ENCODE measurements at places on chromosomes 7 and 10.

DNA sequence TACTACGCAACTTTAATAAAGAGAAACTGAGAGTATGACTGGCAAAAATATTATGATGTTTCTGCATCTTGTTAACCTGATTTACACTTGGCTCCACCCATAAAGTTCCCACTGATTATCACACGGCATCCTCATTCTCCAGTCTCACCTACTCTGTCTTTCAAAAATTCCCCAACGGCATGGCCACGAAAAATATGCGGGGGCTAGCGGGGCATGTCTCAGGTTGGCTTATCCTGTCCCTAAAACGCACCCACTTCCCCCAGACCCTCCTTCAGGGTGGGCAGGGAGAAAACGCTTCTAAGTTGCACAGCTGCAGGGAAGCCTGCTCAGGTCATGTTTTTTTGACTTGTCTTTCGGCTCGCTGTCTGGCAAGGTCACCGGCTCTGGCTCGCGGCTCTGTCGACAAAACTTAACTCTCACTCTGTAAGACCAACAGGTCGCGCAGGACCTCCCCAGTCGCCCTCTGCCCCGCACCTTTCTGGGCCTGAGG lies 3.8 kb downstream of the CDK6 start:
- DNase-seq = no peak

GRCh38 chr10:43026039-43026973 lies 50.6 kb upstream of the RET start:
- no peak for DNase-seq

DNA sequence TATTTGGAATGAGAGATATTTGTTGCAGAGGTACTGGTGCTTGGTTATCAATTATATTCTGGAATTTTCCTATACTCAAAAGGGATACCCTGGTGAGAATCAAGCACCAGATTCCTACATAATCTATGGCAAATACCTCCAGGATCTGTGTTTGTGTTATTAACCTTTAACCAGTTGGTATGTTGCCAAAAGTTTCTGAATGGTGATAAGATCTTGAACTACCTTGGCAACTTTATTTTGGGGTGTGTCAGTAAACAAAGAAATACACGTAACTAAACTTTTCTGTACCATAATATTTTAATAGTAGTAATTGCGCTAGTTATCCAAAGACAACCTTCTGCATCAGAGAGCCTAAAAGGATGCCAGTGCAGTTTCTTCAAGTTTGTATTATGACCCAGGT lies 13.4 kb downstream of the SCIN start:
- DNase-seq = no peak

GRCh38 chr7:135160098-135160857 lies 10.2 kb downstream of the CYREN start:
- no peak for DNase-seq

DNA sequence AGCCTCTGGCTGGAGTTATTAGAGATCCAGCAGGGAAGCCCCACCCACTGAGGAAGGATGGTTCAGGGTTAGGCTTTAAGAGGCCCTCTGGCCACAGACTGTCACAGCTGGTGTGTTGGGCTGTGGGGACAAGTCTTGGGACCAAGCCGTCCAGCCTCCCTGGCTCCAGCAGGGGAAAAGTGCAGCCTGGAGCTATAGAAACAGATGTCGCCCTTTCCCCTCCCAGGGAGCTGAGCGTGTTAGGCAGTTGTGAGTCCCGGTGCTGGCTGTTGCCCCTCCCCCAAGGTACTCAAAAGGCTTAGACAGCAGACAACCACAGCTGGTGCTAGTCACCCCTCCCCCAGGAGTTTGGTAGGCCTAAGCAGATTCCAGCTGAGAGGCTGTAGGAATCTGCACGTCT lies 143.4 kb downstream of the TMEM168 start:
- DNase-seq = no peak

DNA sequence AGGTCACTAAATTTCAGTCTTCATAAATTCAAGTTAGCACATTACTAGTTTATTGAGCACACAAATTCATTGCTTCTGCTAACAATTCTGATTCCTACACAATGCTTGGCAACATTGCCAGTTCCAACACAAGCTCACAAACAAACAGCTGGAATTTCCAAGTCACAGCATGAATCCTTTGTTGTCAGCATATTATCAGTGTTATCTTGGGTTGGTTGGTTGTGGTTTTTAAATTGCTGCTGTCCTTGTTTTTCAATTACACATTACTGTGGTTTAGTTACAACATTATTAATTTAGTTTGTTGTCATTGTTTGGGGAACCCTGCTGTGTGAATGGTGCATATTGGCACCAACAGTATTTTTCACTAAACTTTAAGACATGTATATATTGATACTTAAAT lies 86.0 kb upstream of the ARID5B start:
- DNase-seq = no peak

GRCh38 chr10:57222129-57222528 lies 861.1 kb upstream of the ZWINT start:
- no peak for DNase-seq

DNA sequence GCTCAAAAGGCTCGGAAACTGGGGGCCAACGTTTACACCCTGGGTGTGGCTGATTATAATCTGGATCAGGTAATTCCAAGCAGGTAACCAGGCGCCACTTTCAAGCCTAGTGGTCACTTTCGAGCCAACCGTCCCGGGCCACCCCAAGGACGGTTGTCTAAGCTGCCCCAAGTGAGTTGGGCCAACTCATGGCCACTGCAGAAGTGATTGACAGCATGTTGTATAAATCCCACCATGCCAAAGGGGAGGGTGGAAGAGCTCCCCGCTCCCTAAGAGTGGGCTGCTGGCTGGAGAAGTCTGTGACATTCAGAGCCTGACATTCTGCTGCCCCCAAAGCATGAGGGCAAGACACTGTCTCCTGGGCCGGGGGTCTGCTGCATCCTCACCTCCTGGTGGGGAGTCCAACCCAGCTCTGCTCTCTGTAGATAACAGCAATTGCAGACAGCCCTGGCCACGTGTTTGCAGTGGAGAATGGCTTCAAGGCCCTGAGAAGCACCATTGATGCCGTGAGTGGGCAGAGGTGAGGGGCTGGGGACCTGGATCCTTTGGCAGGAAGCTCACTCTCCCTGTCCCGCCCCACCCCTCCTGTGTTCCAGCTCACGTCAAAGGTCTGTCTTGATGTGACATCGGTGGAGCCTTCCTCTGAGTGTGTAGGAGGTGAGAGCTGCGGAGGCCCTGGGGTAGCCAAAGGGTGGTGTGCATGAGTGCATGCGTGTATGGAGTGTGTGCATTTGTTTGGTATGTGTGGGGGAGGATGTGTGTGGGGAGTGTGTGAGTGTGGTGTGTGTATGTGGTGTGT lies 10.8 kb downstream of the ANTXRL start:
- no peak for DNase-seq

DNA sequence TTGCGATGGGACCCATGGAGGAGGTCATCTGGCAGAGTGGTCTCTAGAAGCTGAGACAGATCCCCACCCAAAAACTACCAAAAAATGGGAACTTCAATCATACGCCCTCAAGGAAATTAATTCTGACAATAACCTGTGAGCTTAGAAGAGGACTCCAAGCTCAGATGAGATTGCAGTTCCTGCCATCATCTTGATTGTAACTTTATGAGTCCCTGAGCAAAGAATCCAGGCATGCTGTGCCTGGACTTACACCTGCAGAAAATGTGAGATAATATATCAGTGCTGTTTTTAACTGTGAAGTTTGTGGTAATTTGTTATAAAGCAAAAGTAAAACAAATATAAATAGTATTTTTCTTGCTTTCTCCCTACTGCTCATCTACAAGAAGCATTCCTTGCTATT lies 299.6 kb upstream of the MBL2 start:
- no peak for DNase-seq

DNA sequence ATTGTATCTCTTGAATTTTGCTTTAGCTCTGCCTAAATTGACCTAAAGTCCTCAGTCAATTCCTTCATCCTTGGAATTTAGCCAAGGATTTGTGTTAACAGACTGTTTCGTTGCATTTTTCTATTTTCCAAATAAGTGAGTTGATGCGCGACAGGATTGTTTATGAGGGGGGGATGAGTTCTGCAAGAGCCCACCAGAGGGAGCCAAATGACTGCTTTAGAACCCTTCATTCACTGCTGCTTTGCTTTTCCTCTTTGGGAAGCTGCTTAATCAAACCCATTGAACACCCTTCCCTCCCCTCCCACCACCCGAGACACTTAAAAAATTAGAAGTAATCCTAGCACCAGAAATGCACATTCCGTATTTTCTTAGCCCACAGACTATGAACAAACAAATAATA lies 33.7 kb upstream of the PTF1A start:
- peak; percentile 9 for DNase-seq

GRCh38 chr7:49852619-49853462 lies 79.4 kb downstream of the VWC2 start:
- no peak for DNase-seq

- no peak for DNase-seq
These were observed 46.6 kb upstream of the AQP1 start for GRCh38 chr7:30865076-30865475.

DNA sequence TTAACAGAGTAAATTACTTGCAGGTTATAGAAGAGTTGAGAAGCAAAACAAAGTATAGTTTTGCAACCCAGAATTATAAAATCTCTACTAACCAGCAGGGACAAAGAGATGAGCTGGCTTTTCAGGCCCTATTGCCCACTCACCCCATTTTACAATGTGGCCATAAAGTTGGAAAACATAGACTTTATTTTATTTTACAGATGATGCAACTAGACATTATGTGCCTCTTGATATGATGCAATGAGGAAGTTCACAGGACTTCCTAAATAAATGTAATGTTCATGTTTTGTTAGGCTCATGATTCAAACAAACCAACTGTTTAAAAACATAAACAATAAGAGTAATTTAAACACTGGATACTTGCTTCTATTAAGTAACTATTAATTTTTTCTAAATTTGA lies 141.1 kb upstream of the WNT16 start:
- DNase-seq = no peak

- DNase-seq = no peak
These were observed 1.5 kb downstream of the PTPN12 start for GRCh38 chr7:77538281-77539212.

Measured in stimulated activated CD4-positive, alpha-beta T cell treated with anti-CD3 and anti-CD28 coated beads, Interleukin-15, amount 100 ng/mL, for 1 hour (primary cell).